Frontal cortex (tissue), 4 donors: ENCODE measurements at places on chromosomes 1 and 21. TPM values are rescaled to one million over a fixed set of nuclear protein-coding genes. Genes with fewer than 3 reads are reported as not detected.

AGT gene
- total RNA-seq = 4.1 TPM

GIPC2 gene
- total RNA-seq = 0.41 TPM

FAM72D gene
- 0.41 TPM for total RNA-seq

ESPN gene
- total RNA-seq = not detected

C4BPB gene
- total RNA-seq = not detected

HJV gene
- total RNA-seq = not detected

CHD1L gene
- total RNA-seq = 16.3 TPM

COL24A1 gene
- total RNA-seq = 1.6 TPM

KRTAP23-1 gene
- total RNA-seq = not detected

FCGR2B gene
- total RNA-seq = 0.41 TPM

OR2G6 gene
- not detected for total RNA-seq

BRDT gene
- total RNA-seq = not detected

GSTM1 gene
- total RNA-seq = 4.1 TPM

C1orf115 gene
- total RNA-seq = 60.7 TPM

NT5C1A gene
- total RNA-seq = 2.4 TPM
